Fibroblast of skin of scalp (primary cell): ENCODE measurements at places on chromosomes 7 and 10.

- DNase-seq = peak; percentile 23
Observed at GRCh38 chr7:99618726-99619125, 2.0 kb downstream of the ZSCAN25 start.

DNA sequence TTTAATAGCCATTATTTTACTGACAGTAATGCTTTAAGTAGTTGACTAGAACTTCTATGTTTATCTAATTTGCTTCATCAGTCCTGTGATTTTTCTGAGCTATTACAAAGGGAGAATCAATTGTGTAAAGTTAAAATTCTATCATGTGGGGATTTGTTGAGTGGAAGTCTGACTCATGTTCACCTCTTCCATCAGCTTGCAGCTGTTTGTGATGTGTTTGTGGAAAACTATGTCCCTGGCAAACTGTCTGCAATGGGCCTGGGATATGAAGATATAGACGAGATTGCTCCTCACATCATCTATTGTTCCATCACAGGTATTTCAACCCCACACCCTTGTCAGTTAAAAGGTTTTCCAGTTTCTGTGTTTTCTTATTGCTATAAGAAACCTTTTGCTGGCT is 59.9 kb downstream of the SUGCT start:
- DNase-seq = no peak

- DNase-seq = no peak
Observed at GRCh38 chr10:56139405-56139804, 221.7 kb downstream of the ZWINT start.

DNA sequence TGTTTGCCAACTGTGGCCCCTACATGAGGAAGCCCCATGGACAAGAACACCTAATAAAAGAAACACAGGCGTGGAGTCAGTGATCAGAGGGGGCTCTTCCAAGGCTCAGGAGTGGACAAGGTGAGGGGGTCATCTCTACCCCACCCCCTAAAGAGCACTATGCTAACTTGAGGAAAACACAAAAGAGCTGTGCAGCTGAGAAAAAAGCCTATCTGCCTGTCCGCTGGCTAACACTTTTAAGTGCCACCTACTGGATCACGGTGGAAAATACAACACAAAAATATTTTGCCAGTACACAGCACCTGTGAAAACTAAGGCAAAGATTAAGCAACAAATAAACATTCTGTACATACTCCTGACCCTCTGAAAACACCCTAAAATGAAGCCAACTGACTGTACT is 53.1 kb upstream of the COBL start:
- peak; percentile 3 for DNase-seq

DNA sequence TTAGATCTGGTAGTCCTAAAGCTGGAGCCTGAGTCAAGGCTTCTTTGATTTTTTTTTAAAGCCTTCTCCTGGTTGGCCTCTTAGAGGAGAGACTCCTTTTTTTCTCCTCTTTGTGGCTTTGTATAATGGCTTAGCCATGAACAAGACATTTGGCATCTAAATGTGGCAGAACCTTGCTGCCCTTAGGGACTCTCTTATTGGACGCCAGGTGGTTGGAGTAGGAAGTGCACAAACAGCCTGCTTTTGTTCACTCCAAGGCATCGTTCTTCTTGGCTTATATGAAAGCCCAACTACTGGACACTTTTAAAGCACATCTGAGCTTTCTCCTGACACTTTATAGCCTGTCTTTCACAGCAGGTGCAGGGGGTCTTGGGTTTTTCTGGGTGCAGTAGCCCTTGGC is 25.0 kb downstream of the ZPBP start:
- DNase-seq = no peak

GRCh38 chr7:7798510-7798909 is 80.1 kb upstream of the RPA3 start:
- no peak for DNase-seq

DNA sequence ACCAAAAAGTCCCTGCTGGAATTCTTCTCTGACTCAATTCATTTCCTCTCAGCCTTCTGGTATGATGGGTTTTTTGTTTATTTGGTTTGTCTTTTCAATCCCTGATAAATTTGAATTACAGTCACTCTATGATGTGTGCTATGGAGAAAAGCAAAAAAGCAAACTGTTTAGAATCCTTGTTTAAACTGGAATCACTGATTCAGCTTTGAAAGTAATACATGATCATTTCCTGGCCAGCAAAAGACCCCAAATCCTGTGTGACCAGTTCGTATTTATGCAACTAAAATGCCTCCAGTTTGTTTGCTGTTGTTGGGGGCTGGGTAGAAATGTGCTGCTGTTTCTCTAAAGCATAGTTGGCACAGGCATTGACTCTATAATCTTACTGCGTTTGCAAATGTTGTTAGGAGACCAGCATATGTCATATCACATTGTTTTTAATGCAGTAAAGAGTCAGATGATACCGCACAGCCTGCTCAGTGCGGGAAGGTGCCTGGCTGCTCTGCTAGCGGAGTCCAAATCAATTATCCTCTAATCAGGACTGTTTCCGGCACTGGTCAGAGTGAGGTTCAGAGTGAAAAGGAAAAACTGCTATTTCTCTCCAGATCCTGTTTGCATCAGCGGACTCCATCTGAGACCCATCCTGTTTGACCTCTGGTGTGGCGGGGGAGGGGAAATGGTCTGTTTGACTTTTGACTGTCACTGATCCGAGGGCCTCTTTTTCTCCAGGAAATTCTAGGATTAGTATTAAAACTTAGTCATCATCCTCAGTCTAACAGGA is 40.6 kb upstream of the ADD3 start:
- peak; percentile 64 for DNase-seq

DNA sequence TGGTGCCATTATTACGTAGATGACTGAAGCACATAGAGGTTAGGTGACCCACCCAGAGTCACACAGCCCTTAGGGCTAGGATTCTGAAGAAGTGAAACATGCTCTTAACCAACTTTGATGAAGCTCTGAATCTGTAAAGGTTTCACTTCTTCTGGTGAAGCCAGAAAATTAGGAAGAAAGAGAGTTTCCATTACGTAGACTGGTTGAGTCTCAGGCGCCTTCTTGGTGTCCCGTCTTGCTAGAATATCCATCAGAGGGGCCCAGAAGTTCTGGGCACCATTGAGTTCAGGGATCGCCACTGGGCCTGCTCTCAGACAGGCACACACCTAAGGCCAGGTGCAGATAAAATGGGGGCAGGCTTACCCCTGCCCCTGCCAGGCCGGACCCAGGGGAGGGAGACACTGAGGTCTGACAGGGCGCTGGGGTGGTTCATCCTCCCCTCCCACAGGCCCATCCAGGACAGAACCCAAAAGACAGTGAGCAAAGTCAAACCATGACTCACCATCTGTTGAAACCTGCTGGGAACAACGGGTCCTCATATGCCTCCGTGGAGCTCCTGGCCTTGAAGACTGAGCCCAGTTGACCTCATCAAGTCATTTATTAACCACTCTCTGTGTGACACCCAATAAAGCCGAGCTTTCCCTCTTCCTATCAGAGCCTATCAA is 33.2 kb downstream of the DRGX start:
- no peak for DNase-seq

GRCh38 chr10:87712913-87713616 is 53.4 kb downstream of the PAPSS2 start:
- DNase-seq = no peak

GRCh38 chr10:81909453-81909852 is 34.5 kb downstream of the NRG3 start:
- DNase-seq = no peak

- DNase-seq = no peak
Observed at GRCh38 chr10:76459016-76459730, 1027.7 kb downstream of the LRMDA start.

DNA sequence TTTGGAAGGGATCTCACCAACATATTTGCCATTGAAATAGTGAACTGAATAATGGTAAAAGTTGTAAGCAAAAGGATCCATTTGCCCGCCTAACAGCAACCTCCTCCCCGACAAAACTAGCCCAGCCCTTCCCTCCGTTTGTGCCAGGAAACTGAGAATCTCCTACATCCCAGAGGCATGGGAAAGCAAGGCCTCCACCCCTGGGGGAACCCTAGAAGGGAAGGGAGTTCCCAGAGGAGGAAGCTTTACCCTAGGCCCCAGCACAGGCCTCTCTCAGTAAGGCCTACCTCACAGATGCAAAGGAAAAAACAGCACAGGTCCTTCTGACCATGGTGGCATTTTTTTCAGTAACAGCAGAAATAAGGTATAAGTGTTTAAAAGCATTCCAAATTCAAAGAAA is 229.7 kb downstream of the ELMO1 start:
- DNase-seq = no peak

DNA sequence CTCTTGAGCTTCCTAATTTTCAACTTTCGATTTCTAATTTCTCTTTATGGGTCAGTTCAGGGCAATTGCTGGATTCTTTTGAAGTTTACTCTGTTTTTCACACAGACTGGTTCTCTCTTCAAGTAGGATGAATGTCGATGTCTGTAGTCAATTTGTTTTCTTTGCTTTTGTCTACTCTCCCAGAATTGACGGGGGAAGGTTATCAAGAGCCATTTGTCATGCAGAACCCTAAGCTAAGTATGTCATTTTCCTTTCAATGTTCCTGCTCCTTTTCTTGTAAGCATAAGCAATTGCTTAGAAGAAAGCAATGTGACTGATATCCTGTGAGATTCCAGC is 53.7 kb downstream of the SLC39A12 start:
- no peak for DNase-seq

- DNase-seq = no peak
Observed at GRCh38 chr7:72437610-72438009, 25.5 kb upstream of the CALN1 start.

DNA sequence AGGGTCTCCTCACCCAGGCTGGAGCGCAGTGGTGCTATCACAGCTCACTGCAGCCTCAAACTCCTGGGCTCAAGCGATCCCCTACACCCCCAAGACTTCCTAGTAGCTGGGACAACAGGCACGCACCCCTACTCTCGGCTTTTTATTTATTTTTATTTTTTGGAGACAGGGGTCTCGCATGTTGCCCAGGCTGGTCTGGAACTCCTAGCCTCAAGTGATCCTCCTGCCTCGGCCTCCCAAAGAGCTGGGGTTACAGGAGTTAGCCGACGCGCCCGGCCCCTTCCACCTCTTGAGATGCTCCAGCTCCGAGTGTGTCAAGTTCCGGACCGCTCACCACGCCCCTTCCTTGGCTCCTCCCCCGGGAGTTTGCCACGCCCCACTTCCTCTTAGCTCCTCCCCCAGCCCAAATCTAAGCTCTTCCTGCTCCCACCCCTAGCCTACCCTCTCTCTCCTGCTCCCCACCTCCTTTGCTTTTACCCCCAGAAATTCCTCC is 6.3 kb downstream of the NAT16 start:
- DNase-seq = peak; percentile 57

GRCh38 chr7:83793558-83793957 is 144.6 kb upstream of the SEMA3E start:
- no peak for DNase-seq

GRCh38 chr10:78515038-78515872 is 481.6 kb downstream of the RPS24 start:
- DNase-seq = no peak

GRCh38 chr10:35934642-35934995 is 292.5 kb upstream of the FZD8 start:
- DNase-seq = no peak

DNA sequence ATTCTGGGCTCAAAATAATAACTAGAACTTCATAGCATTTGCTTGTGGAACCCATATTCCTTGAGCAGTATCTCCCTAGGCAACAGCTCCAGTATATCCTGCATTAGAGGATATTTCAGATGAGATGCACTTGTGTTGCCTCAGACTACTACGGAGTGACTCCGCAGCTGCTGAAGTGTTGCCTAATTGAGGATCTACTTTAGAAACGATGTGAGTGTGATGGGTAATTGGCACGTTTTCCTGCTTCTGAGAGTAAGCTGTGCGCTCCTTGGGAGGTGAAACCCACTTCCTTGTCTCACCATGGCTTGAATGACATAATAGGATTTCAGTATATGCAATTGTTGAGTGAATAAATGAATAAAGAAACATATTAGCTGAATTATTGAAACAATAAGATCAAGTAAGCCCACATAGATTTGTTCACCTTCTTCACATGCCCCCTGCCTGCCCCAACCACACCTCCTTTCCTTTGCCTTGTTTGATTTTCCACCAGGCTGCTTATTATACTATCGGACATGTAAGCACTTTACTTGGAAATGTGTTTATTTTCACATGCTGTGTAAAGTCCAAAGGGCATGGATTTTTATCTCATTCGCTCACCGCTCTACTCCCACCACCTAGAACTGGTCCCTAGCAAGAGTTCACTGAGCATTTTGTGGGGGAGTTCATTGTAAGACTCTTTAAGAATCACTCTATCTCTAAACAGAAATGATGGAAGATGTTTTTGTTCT is 303.8 kb downstream of the KCNMA1 start:
- DNase-seq = peak; percentile 38

DNA sequence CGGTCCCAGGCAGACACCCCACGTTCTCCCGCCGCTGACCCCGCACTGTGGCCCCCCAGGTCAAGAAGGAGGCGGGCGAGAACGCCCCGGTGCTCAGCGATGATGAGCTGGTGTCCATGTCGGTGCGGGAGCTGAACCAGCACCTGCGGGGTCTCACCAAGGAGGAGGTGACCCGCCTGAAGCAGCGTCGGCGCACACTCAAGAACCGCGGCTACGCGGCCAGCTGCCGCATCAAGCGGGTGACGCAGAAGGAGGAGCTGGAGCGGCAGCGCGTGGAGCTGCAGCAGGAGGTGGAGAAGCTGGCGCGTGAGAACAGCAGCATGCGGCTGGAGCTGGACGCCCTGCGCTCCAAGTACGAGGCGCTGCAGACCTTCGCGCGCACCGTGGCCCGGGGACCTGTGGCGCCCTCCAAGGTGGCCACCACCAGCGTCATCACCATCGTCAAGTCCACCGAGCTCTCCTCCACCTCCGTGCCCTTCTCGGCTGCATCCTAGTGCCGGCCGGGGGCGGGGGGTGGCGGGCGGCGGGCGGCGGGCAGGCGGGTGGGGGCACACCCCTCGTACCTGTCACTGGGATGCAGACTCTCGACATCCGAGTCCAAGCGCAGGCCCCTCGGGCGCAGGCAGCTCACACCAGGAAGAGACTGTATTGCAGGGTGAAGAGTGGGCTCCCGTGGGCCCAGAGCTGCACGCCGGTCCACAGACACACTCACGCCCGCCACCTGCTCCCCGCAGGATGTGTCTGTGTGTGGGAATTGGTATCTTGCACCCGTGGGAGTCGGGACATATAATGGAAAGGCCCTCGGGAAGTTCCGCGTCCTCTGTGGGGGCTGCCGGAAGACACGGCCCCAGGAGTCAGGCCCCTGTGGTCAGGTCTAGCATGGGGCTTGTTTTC is 9.6 kb downstream of the MAFK start:
- no peak for DNase-seq

- no peak for DNase-seq
Observed at GRCh38 chr7:25653384-25653783, 425.1 kb upstream of the NPVF start.

DNA sequence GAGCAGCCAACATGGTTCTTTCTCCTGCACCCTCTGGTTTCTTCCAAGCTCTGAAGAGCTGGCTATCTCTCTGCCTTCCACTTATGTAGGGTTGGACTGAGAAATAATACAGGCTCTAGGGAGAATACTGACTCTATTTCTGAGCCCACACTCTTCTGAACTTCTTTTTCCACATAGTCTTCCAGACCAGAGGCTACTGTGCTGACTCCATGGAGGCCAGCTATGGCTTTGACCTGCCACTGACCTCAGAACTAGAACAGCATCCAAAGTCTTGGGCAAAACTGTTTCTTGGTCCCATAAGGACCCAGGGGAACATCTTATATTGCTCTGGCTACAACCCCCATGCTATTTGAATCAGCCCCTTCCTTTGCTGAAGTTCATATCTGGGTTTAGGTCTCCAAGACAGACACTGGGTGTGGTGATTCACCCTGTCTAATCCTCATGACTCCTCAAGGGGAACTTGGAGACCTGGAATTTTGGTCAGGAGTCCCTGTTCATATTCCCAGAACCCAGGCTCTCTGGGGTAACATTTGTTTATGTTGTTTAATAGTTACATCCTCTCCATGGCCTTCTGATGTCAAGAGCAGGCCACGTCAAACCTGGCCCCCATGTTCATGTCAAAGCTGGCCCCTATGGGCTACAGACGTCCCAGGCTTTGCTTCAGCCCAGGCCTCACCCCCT is 12.1 kb upstream of the PLAU start:
- no peak for DNase-seq
